ENCODE measurements at places on chromosomes 5 and 9. TPM values are rescaled to one million over a fixed set of nuclear protein-coding genes. Genes with fewer than 3 reads are reported as not detected.

- no peak overlapping the region for H3K27ac ChIP-seq
- no peak overlapping the region for H3K4me3 ChIP-seq
- H3K36me3 ChIP-seq = no peaks in the 10 kb centered on the region
- no peak for DNase-seq
- H3K27me3 ChIP-seq = peaks cover 10% of the 10 kb centered on the region
Observed at GRCh38 chr5:87765009-87765408, 352.3 kb upstream of the CCNH start.

CTSL gene
- total RNA-seq = 18.3 TPM

CTNND2 gene
- not detected for total RNA-seq

PCDHB15 gene
- total RNA-seq = not detected

GRCh38 chr5:32935283-32935682 is 224.2 kb downstream of the NPR3 start:
- no peaks in the 10 kb centered on the region for H3K36me3 ChIP-seq
- H3K27me3 ChIP-seq = no peaks in the 10 kb centered on the region
- no peaks in the 10 kb centered on the region for H3K4me1 ChIP-seq
- DNase-seq = no peak
- H3K27ac ChIP-seq = no peak overlapping the region

RNF130 gene
- total RNA-seq = 11.5 TPM
